ENCODE measurements at places on chromosomes 12 and 14. TPM values are rescaled to one million over a fixed set of nuclear protein-coding genes. Genes with fewer than 3 reads are reported as not detected.

DNA sequence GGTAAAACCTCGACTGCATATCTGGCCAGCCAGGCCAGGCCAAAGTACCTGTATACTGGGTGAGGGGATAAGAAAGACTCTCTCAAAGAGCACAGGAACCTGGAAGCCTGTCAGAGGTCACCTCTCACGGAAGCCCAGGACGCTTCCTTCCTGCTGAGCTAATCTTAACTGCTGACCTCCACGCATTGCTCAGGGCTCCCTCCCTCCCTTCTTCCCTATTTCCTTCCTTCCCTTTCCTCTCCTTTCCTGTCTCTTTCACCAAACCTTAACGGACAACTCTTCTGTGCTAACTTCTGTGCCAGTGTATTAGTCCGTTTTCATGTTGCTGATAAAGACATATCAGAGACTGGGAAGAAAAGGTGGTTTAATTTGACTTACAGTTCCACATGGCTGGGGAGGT lies 14.8 kb upstream of the RNASE10 start:
- no peak for DNase-seq

MYF6 gene
- not detected for total RNA-seq

- DNase-seq, result no peak
Observed at GRCh38 chr12:14950421-14950820, 11.0 kb downstream of the ARHGDIB start.

RPGRIP1 gene
- 0.49 TPM for total RNA-seq

GRCh38 chr14:101017806-101018560 lies 114.5 kb upstream of the RTL1 start:
- no peak for DNase-seq

- DNase-seq, result no peak
Observed at GRCh38 chr14:70082394-70082793, 106.4 kb downstream of the SLC8A3 start.

- DNase-seq, result no peak
Observed at GRCh38 chr14:38405851-38406635, 150.2 kb upstream of the CLEC14A start.

- DNase-seq, result no peak
Observed at GRCh38 chr14:64758025-64758521, 53.8 kb downstream of the PLEKHG3 start.

GRCh38 chr12:131699434-131699833 lies 11.5 kb upstream of the SFSWAP start:
- DNase-seq, result no peak

DNA sequence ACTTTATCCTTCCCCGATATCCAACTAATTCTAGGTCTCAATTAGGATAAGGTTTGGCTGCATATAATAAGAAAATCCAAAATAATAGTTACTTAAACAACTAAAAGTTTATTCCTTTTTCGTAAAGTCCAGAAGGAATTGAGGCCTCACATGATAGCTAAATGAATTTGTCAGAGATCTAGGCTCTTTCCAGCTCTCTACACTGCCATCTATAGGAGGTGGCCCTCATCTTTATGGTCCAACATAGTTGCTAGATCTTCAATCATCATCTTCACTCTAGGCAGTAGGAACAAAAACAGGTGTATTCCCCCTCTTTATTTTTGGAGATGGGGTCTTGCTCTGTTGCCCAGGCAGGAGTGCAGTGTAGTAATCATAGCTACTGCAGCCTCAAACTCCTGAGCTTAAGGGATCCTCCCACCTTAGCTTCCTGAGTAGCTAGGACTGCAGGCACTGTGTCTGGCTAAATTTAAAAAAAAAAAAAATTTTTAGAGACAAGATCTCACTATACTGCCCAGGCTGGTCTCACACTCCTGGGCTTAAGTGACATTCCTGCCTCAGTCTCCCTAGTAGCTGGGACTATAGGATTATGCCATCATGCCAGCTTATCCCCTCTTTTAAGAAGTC lies 46.5 kb upstream of the SAV1 start:
- DNase-seq, result no peak
